ENCODE measurements at places on chromosomes 13 and 19.

DNA sequence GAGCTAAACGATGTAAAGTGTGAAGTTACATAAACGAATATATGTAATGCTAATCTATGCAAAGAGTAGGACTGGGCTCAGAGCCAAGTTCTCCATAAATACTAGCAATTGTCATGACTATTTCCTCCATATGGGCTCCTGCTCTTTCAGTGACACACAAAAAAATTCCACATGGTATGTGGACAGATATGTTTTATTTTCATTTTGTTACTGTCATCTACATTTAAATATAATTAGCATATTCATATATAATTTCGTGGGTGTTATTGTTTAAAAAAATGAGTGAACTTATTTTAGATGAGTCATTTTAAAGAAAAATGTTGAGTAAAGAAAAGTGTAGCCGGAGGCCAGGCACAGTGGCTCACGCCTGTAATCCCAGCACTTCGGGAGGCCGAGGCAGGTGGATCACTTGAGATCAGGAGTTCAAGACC is 5.0 kb upstream of the IGSF23 start:
- no peak for DNase-seq

GRCh38 chr13:76715075-76715474 is 171.1 kb downstream of the KCTD12 start:
- no peak for DNase-seq

- DNase-seq = peak; percentile 11
Measured at GRCh38 chr19:43470288-43470687, 4.9 kb upstream of the LYPD3 start.

DNA sequence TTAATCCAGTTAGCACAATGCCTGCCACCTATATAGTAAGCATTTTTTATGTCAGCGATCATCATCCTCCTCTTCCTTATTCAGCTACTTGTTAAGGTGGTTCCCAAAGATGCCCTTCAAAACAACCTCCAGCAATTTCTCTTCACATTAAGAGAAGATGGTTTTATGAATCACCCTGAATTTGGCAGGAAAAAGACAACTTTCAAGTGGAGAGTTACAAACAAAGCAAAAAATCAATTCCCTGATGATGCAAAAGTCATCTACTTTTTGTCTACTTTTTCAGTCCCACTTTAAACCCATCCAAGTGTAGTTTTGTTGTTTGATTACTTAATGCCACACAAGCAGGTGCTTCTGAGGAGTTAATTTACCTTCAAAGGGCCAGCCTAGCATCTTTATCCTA is 139.1 kb upstream of the SERP2 start:
- DNase-seq = no peak

DNA sequence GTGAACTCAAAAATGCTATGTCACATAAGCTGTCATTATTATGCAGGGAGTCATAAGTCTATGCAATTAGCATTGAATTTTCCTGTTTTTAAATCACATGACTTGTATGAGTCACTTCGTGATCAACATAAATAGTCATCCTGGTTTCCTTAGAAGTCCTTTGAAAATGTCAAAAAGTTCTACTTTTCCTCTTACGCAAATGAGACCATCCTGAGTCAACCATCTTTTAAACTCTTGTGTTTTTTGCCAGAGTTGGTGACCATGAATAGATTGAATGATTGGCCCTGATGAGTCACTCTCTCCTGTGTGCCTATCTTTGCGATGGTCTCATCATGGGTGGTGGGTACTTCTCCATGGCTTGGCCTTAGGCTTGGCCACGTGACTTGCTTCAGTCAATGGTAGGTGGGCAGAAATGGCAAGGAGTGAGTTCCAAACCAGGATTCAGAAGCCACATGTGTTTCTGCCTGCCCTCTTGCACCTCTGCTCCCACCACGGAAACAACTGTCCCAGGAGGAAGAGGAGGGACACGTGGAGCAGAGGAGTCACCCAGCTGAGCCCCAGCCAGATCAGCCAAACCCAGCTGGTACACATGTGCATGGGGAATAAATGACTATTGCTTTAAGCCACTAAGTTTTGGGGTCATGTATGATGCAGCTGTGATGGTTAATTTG is 123.5 kb upstream of the CACNA1A start:
- no peak for DNase-seq

DNA sequence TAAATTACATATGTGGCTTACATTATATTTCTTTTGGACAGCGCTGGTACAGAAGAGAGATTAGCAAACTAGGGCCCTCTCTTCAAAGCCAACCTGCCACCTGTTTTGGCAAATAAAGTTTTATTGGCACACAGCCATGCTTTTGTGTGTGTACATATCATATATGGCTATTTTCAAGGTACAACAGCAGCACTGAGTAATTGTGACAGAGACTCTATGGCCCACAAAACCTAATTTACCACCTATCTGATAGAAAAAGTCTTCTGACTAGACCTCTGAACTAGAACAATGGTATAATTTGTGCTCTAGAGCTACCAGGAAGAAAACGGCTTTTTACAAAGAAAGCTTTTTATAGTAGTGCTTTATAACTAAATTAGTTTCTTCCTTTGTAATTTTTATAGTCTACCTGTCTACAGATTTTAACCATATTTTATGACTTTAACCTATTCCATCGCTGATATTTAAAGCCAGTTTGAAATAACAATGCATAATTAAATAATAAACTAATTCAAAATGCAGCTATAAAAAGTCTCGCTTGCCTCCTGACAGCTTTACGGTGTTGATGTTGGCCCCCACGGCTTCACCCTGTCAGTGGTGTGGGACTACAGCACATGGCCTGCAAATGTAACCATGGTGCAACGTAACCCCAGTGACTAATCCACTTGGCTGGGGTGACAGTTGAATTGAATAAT is 17.7 kb upstream of the DPY19L3 start:
- no peak for DNase-seq

GRCh38 chr13:113863524-113864272 is at the start of gene GAS6:
Gene GAS6 (minus strand): TSS chr13:113864076. CDS start chr13:113863920, 156 bp downstream.
- DNase-seq = no peak

DNA sequence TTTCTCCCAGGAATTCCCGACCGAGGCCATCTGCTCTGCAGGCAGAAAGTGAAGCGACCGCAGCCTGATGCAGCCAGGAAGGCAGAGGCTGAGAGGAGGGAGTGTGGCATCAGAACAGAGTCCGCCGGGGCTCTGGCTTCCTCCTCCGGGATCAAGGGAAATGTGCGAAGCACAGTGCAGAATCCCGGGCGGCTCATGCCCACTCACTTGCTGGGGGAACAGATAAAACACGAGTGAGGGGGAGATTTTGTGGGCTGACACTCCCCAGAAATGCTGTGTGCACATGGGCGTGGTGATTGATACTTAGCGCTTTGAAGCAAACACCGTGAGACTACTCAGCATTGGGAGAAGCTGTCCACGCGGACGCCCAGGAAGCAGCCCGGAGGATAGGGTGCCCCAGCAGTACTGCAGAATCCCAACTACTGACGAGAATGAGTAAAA is 75.3 kb upstream of the POMP start:
- no peak for DNase-seq

DNA sequence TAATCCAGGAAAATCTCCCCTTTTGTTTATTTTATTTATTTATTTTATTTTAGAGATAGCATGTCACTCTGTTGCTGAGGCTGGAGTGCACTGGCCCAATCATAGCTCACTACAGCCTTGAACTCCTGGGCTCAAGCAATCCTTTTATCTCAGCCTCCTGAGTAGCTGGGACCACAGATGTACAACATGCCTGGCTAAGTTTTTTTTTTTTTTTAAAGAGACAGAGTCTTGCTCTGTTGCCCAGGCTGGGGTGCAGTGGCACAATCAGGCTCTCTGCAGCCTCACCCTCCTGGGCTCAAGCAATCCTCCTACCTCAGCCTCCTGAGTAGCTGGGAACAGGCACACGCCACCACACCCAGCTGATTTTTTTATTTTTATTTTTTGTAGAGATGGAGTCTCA is 6.3 kb upstream of the PDCD2L start:
- DNase-seq = no peak

GRCh38 chr13:97223711-97224541 is 1.8 kb downstream of the MBNL2 start:
- DNase-seq = no peak

GRCh38 chr19:38892841-38893240 is 6.6 kb downstream of the SIRT2 start:
- DNase-seq = no peak

GRCh38 chr13:98054301-98054700 is 88.6 kb upstream of the FARP1 start:
- DNase-seq = no peak

DNA sequence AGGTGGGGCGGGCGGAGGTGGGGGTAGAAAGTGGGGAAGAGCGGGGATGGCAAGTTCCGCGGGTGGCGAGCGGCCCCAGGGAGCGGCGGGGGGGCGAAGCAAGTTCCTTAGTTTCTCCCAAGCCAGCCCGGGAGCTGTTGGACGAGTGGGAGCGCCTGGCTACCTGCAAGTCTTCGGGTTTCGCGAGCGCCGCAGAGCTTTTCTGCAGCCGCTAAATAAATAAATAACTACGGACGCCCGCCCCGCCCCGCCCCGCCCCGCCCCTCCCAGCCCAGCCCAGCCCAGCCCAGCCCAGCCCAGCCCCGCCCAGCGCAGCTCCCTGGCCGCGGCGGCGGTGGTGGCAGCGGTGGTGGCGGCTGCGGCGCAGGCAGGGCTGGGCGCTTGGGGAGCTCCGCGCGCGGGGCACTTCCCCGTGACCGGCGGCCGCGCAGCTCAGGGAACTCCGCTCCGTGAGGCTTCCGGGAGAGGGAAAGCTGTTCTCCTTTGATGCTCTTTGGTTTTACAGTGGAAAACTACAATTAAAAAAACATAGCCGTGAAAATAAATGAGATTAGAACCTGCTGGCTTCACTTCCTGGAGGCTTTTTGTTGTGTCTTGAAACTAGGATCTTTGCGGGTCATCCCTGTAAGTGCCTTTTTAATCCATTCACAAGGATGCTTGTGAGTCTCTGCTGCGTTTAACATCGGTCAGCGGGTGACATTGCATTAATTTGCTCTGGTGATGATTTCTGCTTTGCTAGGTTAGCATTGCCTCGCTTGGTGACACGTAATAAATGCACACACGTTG is at the start of gene UBE2L5:
Gene UBE2L5, plus strand, starts transcription at position 440 of the 786 bp plus-strand sequence. CDS start 5,498 bp downstream, outside the sequence.
- peak; percentile 28 for DNase-seq

DNA sequence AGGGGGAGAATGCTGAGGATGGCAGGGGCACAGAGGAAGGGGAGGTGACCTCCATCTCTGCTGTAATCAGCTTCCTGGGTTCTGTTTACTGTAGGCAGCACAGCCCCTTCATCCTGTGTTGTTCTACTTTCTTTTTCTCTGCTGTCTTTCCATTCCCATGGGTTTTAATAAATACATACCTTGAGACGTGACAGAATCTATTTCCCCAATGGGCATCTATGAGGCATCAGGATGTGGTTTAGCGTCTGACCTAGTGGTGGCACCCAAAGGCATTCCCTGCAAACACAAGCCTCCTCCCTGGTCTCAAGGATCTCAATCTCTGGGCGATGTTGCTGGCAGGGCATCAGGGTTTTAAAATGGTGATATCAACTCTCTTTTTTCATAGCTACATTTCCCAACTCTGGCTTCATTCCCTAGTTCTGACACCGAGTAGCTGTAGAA is 60.8 kb downstream of the ALOX5AP start:
- DNase-seq = no peak

- no peak for DNase-seq
Measured at GRCh38 chr19:22595918-22596341, 38.2 kb upstream of the ZNF492 start.
